ENCODE measurements at places on chromosomes 1 and 21. TPM values are rescaled to one million over a fixed set of nuclear protein-coding genes. Genes with fewer than 3 reads are reported as not detected.
A peak's percentile ranks its signal among the peaks of the same experiment; 100 is the strongest.

GRCh38 chr1:230153641-230154296, 86.7 kb downstream of the GALNT2 start:
- DNase-seq: no peak

- DNase-seq: no peak
Measured at GRCh38 chr1:9126511-9126910, 2.4 kb downstream of the GPR157 start.

DNA sequence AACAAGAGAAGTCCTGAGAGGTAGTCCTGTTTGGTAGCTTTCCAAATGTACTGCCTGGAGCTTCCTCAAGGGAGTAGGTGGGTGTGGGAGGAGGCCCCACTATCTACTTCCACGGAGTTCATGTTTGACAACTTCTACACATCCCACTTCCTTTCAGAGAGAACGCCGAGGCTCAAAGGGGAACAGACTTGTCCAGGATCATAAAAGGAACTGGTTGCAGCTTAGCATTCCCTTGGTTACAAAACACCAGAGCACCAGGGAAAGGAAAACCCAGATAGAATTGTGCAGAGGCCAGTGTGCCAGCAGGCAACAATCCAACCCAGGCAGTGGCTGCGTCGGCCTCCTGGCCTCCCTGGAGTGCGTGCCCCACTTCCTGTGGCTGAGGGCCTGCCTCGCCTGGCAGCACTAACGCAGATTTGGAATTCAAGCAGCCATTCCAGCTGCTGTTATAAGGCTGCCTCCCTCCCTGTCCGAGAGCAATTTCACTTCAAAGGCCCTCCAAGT, 4.2 kb upstream of the RAP1GAP start:
- DNase-seq: peak; percentile 77

- DNase-seq: no peak
Measured at GRCh38 chr1:203871114-203871880, 9.9 kb downstream of the SNRPE start.

DNA sequence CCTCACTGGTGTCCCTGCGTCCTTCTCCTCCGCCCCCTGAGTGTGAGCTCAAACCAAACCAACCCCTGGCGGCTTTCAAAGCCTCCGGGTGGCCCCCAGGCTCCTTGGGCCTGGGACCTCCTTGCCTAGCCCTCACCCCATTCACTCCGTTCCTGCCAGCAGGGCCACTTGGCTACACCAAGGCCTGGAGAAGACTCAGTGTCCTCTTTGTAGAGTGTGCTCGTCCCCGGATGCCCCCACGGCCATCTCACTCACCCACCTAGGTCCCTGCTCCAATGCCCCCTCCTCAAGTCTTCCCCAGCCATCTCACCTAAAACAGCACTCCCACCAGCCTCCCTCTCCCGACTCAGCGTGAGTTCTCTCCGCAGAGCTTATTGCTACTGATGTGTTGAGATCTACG, 7.2 kb upstream of the CCDC27 start:
- no peak for DNase-seq

- no peak for DNase-seq
Measured at GRCh38 chr1:234735916-234736315, 125.9 kb upstream of the IRF2BP2 start.

DNA sequence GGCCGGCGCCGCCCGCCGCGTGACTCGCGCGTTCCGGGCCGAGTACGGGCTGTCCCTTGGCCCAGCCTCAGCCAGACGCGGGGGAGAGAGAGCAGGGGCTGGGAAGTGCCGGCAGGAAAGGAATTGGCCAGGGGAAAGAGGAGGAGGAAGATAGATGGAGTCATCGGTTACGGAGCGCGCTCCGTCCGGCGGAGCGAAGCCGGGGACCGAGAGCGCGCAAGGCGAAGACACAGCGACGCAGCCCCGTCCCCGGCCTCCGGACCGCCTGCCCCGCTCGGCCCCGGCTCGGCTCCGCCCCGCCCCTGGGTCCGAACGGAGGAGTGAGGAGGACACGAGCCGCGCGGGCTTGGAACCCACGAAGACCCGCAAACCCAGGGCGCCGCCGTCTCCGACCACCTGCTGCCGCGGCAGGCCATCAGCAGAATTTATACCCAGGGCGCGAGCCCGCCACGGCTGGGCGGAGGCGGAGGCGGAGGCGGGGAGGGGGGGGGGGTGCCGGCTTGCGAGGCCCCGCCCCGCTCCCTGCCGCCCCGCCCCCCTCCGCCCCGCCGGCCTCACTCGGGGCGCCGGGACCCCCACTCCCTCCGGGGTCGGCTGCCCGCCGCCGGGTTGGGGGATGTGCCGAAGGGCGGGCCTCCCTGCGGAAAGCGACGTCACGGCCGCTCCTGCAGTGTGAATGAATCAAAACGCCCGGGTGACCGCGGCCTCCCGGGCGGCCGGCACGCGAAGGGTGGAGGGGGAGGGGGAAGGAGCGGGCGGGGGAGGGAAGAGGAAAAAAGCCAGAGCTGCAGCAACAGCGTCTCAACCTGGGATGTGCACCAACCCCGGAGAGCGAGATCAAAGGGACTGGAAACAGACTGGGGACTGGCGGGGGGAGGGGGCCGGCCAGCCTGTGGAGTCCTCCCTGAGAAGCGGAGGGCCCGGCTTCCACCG, at the start of gene LHX4:
TSS of gene LHX4 (plus strand) at position 782 of the 933 bp plus-strand sequence. CDS start 266 bp downstream, outside the sequence.
- no peak for DNase-seq

DNA sequence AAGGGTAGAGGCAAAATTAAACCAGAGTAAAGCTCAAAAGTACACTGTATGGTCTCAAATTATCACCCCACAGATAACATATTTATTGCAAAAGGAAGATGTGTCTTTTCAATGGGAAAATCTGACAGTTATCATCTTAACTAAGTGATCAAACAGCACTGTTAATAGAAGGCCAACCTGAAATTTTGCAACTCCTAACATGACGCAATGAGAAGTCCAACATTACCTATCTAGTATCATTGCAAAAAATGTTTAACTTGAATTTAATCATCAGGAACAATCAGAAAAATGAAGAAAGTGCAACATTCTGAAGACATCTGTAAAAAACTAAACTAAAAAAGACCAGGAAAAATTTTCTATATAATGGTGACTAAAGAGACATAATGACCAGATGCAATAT, 156.7 kb upstream of the POGK start:
- no peak for DNase-seq

Gene GJB3
- total RNA-seq: not detected

Gene TMEM82
- total RNA-seq: not detected
